MCF 10A (cell line): ENCODE measurements at places on chromosomes 12 and 14.
A peak's percentile ranks its signal among the peaks of the same experiment; 100 is the strongest.

GRCh38 chr12:124679533-124680371 lies 112.3 kb upstream of the NCOR2 start:
- DNase-seq: no peak

GRCh38 chr12:3928538-3929184 lies 55.5 kb upstream of the PARP11 start:
- no peak for DNase-seq

DNA sequence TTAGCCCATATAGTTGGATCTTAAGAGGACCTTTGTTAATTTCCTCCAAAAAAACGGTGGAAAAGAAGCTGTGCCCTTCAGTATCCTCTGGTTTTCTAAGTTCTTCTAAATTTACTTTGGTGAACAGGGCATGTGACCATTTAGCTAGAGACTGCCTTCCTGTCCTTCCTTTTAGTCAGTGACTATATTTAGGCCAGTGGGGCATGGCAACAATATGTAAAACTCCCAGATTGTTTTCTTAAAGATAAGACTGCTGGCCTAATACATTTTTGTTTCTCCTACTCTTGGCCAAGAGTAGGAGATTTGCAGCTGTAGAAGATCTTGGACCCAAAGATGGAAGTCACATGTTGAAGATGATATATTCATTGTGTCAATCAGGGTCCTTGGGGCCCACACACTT lies 325.1 kb upstream of the DCN start:
- DNase-seq: no peak

- DNase-seq: no peak
These were observed 513.8 kb downstream of the NRXN3 start for GRCh38 chr14:78683981-78684380.

- DNase-seq: no peak
These were observed 175.4 kb upstream of the PZP start for GRCh38 chr12:9383585-9383984.

DNA sequence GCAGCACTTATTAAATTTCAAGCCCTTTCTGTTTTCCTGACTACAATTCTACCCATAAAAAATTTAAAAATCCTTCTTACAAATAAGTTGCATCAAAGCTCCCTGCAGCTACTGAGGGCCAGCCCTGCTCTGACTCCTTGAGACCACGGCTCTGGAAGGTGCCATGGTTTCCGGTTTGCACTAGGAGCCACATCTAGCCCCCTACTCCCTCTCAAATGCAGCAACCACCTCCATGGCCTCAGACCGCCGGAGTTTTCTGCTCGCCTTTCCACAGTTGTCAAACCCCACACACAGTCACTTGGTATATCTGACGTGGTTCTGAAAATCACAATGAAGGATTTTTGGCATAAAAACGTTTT lies 30.1 kb downstream of the P2RX4 start:
- DNase-seq: no peak

DNA sequence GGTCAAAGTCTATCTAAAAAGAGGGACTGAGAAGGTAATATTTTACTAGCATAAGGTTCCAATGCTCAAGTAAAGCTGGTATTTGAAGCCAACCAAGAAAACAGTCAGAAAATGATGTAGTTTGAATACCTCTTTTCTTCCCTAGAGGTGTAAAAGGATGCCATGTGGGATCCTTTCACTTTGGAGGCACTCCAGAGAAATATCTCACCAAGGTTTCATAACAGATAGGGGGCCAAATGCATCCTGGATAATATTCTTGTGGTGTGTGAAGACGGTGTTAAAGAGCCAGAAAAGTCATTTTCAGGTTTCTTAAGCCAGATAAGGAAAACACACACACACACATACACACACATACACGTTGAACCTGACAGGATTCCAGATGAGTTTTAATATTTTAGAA lies 136.1 kb upstream of the PRKD1 start:
- no peak for DNase-seq

- DNase-seq: peak; percentile 61
These were observed 274.7 kb downstream of the EGLN3 start for GRCh38 chr14:33676135-33676566.

DNA sequence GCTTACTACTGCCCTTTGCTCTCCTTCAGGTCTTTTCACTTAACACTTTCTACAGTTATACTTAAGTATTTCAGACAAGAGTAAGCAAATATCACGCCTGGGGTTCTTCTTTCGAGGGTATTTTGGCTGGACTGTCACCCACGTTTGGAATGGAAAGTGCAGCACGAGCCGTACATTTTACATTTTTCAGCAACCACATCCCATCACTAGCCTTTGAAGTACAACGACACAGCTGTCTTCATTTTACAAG lies 349 bp upstream of the FAM177A1 start:
- no peak for DNase-seq

DNA sequence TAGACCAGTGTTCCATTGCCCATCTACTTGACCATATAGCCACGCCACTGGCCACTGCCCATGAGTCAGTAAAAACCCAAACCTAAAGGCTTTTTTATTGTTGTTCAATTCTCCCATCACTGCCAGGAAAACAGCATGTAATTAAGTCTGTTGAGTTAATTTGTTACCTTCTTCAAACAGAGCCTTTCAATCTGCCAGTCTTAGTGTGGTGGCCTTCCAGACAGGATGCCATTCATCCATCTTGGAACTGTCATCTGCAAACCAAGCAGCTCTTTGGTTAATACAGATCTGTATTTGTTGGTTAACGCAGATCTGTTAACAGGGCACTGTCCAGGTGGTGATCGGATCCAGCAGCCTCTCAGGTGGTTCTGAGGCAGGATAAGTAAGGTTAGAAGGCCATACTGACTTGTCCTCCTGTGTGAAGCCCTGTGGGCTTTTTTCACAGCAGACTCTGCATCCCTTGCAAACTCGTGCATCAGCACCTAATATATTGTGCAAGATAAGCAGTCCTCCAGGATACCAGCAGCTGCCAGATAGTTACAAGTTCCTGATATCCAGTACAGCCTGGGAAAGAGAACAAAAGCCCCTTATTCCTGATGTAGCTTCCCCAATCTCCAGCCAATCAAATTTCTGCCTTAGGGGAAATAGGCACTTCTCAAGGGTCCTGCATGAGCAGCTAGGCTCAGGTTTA lies 59.1 kb upstream of the DHRS4 start:
- no peak for DNase-seq

DNA sequence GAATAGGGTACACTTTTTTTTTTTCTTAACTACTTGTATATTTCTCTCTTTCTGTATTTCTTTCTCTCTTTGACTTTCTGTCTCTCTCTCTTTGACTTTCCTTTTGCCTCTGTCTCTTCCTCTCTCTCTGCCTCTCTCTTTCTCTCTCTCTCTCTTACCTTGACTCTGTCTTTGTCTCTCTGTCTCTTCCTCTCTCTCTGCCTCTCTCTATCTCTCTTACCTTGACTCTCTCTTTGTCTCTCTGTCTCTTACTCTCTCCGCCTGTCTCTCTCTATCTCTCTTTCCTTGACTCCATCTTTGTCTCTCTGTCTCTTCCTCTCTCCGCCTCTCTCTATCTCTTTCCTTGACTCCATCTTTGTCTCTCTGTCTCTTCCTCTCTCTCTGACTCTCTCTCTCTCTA lies 62.4 kb upstream of the PRMT8 start:
- no peak for DNase-seq
